ENCODE measurements at places on chromosomes 2 and 18.

- no peak for DNase-seq
Measured at GRCh38 chr2:27211241-27211942, 449 bp upstream of the ATRAID start.

- no peak for DNase-seq
Measured at GRCh38 chr2:232038251-232038880, 76.9 kb downstream of the DIS3L2 start.

DNA sequence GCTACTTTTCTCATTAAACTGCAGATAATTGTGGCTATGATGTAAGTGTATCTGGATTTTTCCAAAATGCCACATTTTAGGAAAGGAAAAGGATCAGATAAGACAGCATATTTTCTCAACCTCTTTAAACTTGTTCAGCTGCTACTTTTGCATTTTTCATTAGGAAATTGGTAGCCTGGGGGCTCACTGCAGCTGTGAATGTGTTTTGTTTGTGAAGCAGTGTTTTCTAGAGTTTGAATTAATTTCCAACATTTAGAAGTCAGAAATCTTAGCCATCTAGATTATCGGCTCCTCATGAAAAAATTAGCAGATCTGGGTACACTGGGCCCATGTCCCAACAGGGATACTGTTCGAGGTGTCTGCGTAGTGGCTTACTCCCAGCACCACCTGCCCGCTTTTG is 56.3 kb upstream of the ZDBF2 start:
- DNase-seq = no peak

GRCh38 chr18:47605093-47605492 is 325.4 kb downstream of the SMAD2 start:
- no peak for DNase-seq

DNA sequence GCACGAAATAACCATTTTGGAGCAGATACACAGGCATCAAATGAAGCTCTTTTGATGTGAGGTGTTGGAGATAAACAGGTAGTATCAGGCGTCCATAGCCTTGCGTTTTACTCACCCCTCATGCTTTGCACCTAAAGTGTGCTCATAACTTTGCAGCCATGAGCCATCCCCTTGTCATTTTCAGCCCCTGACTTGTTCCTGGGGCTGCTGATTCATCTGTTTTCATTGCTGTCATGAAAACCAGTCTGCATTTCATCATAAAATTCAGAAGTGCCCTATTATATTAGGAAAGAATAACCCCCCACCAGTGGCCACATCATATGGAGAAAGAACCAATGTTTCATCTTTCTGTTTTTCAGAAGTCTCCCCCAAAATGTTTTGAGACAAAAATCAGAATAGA is 329.7 kb upstream of the NRP2 start:
- DNase-seq = no peak

DNA sequence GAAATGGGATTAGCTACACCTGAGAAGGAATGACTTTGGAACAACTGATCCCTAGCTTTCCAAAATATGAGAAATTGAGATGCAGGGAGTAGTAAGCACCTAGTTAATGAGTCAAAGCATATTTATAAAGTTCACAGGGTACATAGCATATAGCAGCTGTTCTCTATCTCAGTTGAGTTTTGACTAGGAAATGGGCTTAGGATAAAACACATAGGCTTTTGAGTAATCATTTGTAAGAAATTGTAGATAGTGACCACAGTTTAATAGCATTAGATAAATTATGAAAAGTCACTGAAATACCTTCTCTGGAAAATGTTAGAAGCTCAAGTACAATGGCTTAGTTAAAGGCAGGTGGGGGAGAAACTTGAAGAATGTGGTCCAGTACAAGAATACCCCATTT is 444.7 kb upstream of the TNP1 start:
- no peak for DNase-seq

DNA sequence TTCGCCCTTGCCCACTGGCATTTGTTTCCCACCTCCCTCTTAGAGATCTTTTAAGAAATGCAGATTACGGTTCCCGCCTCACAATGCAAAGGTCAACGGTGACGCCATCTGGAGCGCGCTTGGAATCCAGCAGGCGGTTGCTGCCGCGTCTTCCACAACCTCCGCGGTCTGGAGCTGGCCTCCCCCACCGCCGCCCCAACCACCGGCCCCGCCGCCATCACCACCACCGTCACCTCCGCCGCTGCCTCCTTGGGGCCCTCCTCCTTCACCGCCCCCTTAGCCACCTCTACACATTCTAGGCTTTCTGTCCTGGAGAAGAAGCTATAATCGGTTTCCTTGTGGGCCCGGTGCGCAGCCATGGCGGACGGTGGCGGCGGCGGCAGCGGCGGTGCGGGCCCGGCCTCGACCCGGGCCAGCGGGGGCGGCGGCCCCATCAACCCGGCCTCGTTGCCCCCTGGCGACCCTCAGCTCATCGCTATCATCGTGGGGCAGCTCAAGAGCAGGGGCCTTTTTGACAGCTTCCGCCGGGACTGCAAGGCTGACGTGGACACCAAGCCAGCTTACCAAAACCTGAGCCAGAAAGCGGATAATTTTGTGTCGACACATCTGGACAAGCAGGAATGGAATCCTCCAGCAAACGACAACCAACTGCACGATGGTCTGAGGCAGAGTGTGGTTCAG is at the start of gene BOD1L2:
Gene BOD1L2, plus strand, starts transcription at position 132 of the 681 bp plus-strand sequence. Its CDS starts 226 bp downstream, at position 358.
- no peak for DNase-seq

GRCh38 chr2:141062031-141062430 is 1068.8 kb downstream of the LRP1B start:
- DNase-seq = no peak

GRCh38 chr18:45353530-45353929 is 261.7 kb upstream of the SLC14A2 start:
- no peak for DNase-seq

- no peak for DNase-seq
Measured at GRCh38 chr18:56884511-56884910, 233.4 kb downstream of the WDR7 start.

DNA sequence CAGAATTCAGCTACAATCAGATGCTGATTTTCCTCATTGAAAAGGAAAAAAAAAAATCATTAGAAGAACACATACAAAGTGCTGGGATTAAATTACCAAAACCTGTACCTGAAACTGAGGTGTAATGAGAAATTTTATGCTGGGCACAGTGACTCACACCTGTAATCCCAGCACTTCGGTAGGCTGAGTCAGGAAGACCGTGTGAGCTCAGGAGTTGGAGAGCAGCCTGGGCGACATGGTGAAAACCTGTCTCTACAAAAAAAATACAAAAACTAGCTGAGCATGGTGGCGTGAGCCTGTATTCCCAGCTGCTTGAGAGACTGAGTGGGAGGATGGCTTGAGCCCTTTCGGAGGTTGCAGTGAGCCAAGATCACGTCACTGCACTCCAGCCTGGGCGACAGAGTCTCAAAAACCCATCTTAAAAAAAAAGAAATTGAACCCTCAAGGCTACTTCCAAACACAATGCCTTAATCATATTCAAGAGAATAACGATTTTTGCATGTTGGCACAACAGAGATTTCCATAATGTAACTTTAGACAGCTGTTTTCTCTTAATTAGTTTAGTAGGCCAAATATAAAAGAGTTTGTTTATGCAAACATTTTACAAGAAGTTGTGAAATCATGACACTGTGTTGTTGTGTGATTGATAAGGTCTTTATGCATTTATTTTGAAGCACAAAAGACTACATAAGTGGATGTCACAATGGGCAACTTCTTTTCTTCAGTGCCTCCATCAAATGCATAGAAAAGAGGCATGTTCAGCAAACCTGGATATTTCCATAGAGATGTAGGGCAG is 63.9 kb downstream of the FAM161A start:
- DNase-seq = no peak

DNA sequence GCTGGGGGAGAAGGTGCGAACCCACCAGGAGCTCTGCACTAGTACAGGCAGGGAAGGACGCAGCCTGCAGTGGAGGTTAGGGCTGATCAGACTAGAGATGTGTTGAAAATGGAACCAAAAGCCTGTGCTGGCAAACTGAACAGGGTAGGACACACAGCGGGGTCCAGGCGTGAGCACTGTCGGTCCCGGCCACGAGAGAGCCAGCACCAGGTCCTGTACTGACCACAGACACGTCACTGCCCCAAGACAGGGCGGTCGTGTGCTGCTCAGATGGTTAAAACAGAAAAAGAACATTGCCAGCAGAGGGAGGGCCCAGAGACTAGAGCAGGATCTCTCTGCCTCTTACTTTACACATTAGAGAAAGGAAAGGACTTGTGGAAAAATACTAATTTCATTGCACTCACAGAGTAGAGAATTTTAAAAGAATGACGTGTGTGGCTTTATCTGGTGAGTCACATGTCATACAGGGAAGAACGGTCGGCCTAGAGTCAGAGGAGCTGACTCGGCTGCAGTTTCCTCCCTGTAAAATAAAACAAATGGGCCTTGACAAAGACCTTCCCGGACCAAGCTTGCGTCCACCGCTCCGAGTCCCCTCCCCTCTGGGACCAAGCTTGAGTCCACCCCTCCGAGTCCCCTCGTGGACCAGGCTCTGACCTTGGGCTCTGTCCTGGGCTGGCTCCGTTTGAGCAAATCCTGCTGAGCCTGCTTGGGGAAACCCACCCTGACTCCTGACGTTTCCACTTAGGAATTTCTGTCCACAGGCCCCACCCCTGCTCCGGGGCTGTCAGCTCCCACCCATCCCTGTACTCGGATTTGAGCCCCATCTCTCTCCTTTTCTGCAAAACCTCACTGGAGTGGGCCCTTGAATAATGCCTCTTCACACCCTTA is 16.7 kb upstream of the ADI1 start:
- DNase-seq = no peak

DNA sequence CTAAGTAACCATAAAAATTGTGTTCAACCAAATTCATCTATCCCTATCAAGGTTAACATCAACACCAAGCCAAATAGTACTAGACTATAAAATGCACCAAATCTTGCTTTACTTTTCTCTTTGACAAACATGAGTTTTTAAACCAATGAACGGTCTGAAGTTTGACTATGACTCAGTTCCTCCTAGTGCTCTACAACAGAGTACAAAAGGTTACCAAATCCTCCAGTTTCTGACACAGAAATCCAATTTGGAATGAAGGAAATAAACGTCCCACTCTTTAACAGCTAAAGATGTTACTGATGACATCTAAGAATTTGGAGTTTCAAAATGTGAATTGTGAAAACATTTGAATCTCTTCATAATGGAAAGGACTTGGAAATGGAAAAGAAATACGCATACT is 11.8 kb upstream of the ACVR1 start:
- no peak for DNase-seq

DNA sequence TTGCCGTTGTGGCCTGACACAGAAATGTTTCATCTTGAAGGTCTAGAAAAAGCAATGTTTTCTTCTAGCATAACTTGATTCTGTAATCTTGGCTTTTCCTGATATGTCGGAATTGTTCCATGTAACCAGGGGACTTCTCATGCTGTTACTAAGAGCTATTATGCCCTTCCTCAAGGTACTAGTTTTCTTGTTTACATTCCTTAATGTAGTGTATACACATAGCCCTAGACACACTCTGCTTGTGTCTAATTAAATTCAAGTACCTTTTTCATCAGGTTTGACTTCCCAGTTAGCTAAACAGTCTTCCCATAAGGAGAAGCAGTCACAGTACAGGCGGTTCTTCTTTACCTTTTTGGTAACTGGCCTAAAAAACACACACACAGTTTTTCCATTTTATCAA is 122.8 kb upstream of the MSH6 start:
- no peak for DNase-seq

- no peak for DNase-seq
Measured at GRCh38 chr2:139296672-139297209, 516.6 kb upstream of the NXPH2 start.

GRCh38 chr2:212073360-212073759 is 465.2 kb downstream of the ERBB4 start:
- no peak for DNase-seq

GRCh38 chr2:74862020-74862964 is 28.4 kb downstream of the HK2 start:
- no peak for DNase-seq

DNA sequence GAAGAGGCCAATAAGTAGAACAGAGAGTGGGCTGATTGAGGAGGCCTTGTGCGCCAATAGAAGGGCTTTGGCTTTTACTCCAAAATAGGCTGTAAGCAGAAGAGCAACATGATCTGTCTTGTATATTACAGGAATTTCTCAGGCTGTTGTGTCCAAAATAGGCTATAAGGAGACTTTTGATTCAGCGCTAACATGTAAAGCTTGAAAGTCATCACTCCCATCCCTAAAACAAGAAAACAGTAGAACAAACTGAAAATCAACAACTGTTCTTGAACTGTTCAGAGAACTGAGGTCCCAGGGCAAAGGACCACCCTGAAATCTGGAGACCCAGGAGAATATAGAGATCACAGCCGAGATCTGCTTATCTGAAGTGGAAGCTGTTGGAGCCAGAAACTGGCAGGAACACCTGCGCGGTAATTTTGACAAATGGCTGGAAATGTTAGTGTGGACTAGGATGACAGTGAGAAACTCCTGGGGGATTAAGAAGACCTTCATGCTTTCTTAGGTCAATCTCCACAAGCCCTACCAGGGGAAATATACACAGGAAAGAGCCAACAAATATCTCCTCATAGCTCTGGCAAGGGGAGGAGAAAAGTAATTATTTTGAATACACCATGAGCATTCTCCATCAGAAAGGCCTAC is 258.6 kb downstream of the RBM43 start:
- no peak for DNase-seq

GRCh38 chr2:45586600-45586999 is 24.5 kb downstream of the SRBD1 start:
- DNase-seq = no peak

GRCh38 chr2:55056024-55056521 is 5.8 kb upstream of the RTN4 start:
- DNase-seq = no peak

GRCh38 chr2:3138621-3139020 is 239.0 kb downstream of the EIPR1 start:
- no peak for DNase-seq

GRCh38 chr18:57376503-57376902 is 24.1 kb downstream of the ST8SIA3 start:
- DNase-seq = no peak

DNA sequence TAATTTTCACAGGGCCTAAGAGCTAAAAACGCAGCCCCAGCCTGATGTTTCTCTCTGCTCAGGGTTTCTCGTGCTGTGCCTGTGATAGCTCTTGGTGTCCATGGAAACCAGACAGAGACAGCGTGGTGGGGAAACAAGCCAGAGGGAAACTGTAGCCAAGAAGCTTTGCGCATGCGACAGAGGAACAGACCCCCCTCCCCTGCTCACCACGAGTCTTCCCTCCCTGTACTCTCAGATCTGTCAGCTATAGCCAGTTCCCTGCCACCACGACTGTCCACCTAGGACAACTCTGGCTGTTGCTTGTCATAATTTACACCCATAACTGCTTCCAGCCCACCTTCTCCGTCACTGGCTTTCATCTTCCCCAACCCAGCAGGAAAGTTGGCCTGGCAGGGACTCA is 13.2 kb upstream of the DNAJC27 start:
- DNase-seq = no peak

DNA sequence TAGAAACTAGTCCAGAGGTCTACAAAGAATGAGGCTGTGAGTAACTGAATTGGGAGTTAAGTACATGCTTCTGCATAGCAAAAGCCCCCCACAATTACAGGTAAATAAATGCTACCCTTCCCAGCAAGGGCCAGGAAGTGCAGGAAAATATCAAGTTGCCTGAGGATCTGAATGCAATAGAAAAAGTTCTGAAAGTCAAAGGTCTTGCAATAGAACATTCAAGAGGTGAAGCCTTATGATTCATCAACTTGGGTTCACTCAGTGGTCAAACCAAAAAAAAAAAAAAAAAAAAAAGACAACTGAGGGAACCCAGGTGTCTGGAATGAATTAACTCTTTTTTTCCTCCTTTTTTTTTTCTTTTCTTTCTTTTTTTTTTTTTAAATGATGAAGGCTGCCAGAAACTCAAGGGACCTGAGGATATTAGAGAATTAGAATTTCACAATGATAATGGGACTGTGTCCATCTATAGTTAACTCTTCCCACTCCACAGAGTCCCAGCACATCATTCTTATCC is 42.9 kb upstream of the RFX8 start:
- no peak for DNase-seq

- no peak for DNase-seq
Measured at GRCh38 chr2:119253114-119253702, 29.6 kb downstream of the STEAP3 start.

Data from stimulated activated CD8-positive, alpha-beta memory T cell treated with anti-CD3 and anti-CD28 coated beads, Interleukin-15, amount 100 ng/mL, for 24 hours (primary cell).